ENCODE measurements at places on chromosomes 7 and 10.
A peak's percentile ranks its signal among the peaks of the same experiment; 100 is the strongest.

GRCh38 chr10:29608476-29609301 is 26.1 kb downstream of the SVIL start:
- DNase-seq = no peak

DNA sequence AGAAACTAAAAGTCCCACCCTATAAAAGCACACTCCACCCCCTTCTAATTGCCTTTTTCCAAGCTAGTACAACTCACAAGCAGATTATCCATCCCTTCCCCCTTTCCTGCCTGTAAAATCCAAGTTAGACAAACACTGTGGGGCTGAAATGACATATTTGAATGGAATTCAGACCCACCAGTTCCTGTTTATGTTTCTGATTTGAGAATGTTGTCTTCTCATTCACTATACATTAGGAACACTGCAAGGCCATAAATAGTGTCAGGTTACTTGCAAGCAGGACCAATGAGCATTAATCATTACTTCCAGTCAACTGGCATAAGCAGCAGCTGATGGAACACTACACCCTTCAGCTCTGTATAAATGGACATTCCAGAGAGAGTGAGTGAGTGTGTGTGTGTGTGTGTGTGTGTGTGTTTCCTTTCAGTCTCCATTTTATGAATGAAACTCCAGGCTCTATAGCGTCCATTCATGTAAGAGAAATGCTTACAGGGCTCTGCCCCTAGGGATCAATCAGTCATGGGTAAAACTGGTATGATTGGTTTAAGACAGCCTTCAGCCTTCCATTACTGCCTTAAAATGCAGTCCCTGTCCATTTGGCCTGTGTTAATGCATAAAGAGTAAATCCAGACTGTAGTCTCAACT is 69.3 kb downstream of the ETV1 start:
- no peak for DNase-seq

DNA sequence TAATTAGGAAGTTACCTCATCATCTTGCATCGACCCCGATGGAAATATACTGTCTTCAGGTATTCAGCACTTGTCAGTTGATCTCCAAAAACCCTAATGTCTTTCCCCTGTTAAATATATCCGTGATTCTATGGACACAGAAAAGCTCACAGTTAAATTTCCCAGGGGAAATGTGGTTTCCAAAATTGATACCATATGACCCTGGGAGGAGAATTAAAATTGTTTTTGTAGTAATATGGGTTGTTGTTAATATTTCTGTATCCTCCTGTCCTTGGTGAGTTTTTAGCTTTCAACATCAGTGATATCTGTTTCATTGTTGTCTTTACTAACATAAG is 132.1 kb downstream of the CELF2 start:
- DNase-seq = no peak

- DNase-seq = no peak
Measured at GRCh38 chr7:158443688-158444483, 143.7 kb downstream of the PTPRN2 start.

DNA sequence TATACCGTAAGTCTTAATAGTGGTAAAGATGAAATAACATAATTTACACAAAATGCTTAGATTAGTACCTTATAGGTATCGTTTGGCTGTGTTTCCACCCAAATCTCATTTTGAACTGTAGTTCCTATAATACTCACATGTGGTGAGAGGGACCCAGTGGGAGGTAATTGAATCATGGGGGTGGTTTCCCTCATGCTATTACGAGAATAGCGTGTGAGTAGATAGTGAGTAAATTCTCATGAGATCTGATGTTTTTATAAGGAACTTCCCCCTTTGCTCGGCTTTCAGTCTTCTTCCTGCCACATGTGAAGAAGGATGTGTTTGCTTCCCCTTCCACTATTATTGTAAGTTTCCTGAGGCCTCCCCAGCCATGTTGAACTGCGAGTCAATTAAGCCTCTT is 426.3 kb upstream of the POT1 start:
- DNase-seq = no peak

DNA sequence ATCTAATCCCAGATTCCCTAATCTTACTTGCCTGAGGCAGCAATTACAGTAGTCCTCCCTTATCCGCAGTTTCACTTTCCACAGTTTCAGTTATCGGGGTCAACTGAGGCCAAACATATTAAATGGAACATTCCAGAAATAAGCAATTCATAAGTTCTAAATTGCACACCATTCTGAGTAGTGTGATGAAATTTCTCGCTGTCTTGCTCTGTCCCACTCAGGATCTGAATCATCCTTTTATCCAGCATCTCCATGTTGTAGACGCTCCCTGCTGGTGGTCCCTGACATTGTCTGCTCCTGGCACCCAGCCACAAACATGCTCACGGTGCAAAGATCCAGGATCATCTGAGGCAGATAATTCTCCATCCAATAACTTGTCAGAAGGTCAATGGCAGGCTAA is 128.7 kb upstream of the CXCL12 start:
- no peak for DNase-seq

GRCh38 chr7:113873554-113874151 is 45.2 kb downstream of the PPP1R3A start:
- DNase-seq = no peak

- DNase-seq = no peak
Measured at GRCh38 chr7:26216049-26216448, 14.5 kb downstream of the CBX3 start.

- DNase-seq = no peak
Measured at GRCh38 chr7:86600506-86601290, 43.0 kb upstream of the GRM3 start.

GRCh38 chr10:35388197-35388596 is 51.9 kb downstream of the CCNY start:
- no peak for DNase-seq

- no peak for DNase-seq
Measured at GRCh38 chr10:51743146-51743545, 43.8 kb upstream of the CSTF2T start.

DNA sequence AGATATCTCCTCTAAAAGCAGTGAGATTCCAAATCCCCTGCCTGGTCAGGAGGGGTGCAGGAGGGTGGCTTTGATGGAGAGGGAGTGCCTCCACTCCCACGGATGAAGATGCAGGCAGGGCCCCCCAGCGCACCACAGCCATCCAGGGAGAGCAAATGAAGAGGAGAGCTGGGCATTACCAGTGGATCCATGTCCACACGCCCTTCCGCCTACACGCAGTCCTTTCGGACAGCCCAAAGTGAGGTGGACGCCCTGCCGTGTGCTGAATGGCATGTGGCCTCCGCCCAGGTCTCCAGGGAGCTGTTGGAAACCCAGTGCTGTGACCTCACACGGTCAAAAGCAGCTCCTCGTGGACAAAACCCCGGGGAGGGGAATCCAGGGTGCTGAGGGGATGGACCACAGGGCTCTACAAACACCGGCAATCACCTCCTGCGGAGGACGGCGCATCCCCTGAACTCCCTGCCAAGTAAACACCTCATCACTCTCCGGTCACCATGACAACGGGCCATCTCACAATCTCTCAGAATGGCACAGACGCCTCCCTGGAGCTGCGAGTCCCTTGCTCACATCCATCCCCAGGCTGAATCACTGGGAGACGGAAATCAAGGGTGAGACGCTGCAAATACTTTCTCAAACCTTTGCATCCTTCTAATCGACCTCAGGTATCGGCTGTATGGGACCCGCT is 35.0 kb upstream of the DNAAF5 start:
- DNase-seq = no peak

DNA sequence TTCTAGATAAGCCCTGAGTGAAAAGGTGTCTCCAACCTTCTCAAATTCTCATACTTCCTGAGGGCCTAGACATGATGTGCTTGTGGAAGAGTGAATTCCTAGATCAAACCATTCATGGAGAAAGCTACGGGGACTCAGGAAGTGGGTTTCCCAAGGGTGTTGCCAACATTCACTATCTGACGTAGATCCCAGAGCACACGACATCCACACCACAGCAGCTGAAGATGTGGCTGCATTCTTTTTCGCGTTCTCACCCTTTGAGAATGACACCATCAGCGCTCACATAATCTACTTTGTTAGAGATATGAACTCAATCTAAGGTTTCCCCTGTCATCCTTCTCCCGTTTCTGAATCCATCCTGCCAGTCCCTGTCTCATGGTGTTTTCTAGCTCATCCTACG is 290.8 kb downstream of the DNAJB6 start:
- DNase-seq = no peak

DNA sequence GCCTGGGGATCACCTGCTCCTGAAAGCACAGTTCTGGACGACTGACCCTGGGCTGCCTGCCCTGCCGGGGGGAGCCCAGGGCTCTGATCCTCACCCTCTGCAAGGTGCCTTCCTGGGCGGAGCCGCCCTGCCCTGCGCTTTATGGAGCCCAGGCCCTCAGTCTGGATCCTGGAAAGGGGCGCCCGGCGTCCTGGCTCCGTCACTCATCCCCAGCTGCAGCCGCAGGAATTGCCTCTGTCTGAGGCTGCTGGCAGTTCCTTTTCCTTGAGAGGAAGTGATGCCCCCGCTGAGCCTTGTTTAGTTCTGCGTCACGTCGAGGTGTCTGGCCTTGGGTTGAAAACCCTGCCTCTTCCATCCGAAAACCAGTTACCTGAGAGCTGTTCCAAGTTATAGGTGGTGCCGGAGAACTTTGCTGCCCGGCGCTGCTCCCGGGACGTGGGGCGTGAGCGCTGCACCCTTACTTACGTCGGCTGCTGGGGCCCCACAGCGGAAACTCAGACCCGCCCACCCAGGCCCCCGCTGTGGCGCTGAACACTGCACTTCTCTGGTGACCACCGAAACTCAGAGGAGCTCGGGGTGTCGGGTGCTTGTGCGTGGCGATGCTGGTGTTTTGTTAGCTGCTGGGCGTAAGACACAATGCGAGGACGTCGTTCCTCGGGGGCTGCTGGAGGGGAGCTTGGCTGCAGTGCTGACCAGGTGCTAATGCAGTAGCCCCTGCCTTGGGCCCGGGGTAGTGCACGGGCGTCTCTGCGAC is 5.4 kb downstream of the MAFK start:
- no peak for DNase-seq

DNA sequence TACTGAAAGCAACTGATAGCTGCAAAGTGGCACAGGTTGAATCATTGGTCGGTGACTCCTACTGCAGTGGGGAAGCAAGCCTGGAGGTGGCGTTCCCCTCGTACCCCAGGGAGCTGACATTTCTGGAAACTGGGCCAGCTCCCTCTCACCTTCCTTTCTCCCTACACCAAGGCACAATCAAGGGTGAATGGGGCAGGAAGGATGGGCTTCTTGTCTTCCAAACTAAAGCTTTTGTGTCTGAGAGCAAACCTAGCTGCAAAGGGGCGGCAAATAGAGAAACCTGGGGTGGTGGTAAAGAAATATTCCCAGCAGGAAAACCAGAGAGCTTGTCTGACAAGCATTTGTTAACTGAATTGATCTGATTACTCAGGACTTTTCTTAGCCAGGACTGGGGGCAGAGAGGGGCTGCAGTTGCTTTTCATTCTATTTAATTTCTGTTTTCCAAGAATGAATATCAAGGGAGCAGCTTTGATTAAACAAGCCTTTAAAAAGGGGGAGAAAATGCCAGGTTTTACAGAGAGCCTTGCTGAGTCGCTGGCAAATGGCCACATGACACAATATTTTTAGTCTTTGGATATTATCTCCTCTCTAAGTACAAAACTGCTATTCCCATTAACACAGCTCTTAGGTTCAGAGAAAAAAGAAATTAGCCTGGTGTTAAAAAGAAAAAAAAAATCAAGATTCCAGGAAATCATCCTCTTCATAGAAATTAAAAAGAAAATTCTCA is 27.8 kb downstream of the CDHR3 start:
- peak; percentile 87 for DNase-seq

DNA sequence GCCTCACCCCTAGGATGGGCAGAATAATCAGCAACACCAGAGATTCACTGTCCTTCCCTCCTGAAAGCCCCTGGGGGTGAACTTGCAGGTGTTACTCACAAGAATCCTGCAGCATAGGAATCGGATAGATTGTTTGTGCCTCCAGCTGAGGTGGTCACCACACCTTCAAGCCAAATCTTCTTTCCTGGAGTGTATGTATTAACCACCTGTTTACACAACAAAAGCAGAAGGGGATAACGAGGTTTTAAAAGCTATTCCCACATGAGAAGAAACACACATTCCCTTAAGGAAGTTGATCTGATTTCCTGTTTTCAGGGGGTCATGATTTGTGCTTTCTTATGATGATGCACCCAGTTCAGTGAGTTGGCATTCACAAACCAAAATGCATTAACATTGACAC is 173.8 kb upstream of the HPS1 start:
- DNase-seq = peak; percentile 30

DNA sequence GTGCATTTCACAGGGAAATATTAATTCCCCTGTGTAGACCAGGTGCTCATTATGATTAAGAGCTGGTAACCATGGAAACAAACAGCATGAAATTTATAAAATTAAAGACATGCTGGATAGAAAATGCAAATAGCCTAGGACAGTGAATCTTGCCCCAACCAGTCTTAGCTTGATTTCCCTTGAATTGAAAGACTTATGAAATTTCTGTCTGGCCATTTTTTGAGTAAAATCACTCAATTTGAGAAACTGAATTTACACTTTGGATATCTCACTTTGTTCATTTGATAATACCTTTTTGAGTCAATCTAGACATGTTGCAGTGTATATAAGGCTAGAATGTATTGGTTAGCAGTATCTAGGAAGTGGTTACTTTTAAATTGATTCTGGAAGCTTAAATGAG is 4.4 kb upstream of the SMIM30 start:
- DNase-seq = no peak

DNA sequence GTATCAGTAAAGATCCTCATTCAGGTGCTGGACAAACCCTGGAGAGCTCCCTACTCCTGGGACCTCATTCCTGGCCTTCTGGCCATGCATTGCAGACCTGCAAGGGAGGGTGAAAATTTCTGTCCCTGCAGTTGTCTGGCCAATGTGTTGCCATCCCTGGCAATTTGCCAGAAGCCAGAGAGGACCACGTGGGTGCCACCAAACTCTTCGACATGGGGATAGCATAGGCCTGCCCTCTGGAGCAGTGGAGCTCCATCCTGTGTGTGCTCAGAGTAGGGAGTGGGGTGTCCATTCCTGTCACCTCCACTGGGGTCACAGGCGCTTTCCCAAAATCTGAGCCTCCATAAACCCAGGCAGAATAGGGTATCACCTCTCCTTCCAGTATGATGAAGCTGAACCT is 31.2 kb downstream of the DMBT1 start:
- no peak for DNase-seq

DNA sequence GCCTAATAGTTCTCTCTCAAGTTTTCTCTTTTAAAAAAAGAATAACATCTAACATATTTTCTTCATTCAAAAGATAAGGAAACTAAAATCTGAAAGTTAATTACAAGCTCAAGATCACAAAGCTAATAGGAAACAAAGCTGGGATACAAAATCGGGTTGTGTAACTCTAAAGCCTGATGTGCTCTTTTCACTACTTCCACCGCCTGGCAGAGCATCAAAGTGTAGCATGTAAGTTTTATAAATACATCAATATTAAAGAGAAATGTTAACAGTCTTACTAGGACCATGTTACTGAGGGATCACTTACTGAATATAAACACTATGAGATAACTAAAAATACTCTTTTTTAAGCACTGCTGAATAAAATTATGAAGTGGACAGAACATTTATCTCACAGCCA is 97.2 kb downstream of the KMT2C start:
- DNase-seq = no peak

Data from NT2/D1 (cell line).